ENCODE measurements at places on chromosomes 2 and 18. TPM values are rescaled to one million over a fixed set of nuclear protein-coding genes. Genes with fewer than 3 reads are reported as not detected.

LIMS4 gene
- not detected for polyA plus RNA-seq

SLC30A3 gene
- not detected for polyA plus RNA-seq

TLX2 gene
- polyA plus RNA-seq: not detected

EMX1 gene
- not detected for polyA plus RNA-seq

SLC1A4 gene
- polyA plus RNA-seq: 8.8 TPM

SPAST gene
- 23.1 TPM for polyA plus RNA-seq

AGXT gene
- polyA plus RNA-seq: not detected

MYCN gene
- 28.8 TPM for polyA plus RNA-seq

POTEC gene
- polyA plus RNA-seq: not detected

METTL5 gene
- 152 TPM for polyA plus RNA-seq

ST6GAL2 gene
- 15.0 TPM for polyA plus RNA-seq

RAB6C gene
- not detected for polyA plus RNA-seq

MAPRE3 gene
- polyA plus RNA-seq: 20.0 TPM

TANC1 gene
- polyA plus RNA-seq: 93.5 TPM

SP110 gene
- polyA plus RNA-seq: 10.6 TPM

RAMP1 gene
- 38.6 TPM for polyA plus RNA-seq

MAB21L4 gene
- not detected for polyA plus RNA-seq

SDC1 gene
- polyA plus RNA-seq: 9.0 TPM

SLC9A4 gene
- polyA plus RNA-seq: 0.15 TPM

MDH1B gene
- polyA plus RNA-seq: 11.8 TPM

CRIM1 gene
- 4.4 TPM for polyA plus RNA-seq

TMEM131 gene
- polyA plus RNA-seq: 14.5 TPM

GDF7 gene
- not detected for polyA plus RNA-seq

RAB27B gene
- polyA plus RNA-seq: 6.7 TPM
